HAP-1 (cell line): ENCODE measurements at places on chromosomes 2 and 18.

DNA sequence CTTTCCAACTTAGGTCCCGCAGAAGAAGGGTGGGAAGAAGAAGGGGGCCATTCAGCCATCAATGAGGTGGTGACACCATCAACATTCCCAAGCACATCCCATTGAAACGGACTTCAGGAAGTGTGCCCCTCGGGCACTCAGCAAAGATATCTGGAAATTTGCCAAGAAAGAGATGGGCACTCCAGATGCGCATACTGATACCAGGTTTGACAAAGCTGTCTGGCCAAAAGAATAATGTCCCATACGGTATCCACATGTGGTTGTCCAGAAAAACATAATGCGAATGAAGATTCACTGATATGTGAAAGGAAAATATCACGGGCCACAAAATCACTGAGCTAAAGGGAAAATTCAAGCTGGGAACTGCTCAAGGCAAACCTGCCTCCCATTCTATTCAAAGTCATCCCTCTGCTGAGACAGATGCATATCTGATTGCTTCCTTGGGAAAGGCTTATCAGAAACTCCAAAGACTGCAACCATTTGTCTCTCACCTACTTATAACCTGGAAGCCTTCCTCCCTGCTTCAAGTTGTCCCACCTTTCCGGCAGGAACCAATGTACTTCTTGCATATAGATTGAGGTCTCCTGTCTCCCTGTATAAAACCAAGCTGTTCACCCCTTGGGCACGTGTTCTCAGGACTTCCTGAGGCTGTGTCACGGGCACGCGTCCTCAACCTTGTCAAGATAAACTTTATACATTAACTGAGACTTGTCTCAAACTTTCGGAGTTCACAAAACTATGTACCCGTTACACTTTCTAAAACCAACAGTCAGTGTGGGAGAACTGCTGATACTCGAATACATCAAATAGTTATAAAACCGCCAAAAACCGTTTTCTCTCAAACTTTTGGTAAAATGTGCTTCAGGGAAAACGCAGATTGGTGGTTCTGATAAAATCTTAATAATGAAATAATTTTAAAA lies 1.3 kb upstream of the PDK1 start:
- DNase-seq, result no peak

- no peak for DNase-seq
Observed at GRCh38 chr2:13156916-13157315, 440.2 kb downstream of the TRIB2 start.

DNA sequence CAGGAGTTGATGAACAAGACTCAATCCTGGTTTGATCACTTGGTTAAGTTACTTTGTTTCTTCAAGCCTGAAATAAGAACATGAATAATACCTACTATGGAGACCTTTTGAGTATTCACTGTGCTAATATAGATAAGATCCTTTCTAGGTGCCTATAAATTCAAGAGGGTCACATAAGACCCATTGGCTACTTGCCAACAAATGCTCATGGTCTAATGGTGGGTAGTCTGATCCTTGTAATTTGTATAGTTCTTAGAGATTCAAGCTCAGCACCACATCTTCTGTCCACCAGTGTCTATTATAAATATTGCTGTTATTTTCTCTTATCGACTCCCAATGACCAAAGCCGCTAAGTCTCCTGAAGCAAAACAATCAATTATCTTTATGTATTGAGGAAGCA lies 27.4 kb upstream of the ACSL3 start:
- no peak for DNase-seq

GRCh38 chr18:23143815-23144261 lies 8.6 kb downstream of the CABLES1 start:
- no peak for DNase-seq

DNA sequence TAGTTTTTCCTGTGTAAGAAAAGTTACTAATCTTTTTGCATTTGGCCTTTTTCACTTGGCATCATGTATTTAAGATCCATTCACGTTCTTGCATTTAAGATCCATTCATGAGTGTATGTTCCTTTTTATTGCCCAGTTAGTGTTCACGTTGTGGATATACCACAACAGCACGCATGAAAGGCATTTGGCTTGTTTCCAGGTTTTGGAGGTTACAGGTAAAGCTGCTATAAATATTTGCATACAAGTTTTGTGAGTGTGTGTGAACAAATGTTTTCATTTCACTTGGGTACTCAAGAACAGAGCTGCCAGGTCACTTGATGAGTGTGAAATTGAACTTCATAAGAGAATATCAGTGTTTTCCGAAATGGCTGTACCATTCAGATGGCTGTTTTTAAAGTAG lies 121.2 kb downstream of the CCBE1 start:
- DNase-seq, result no peak

- no peak for DNase-seq
Observed at GRCh38 chr2:71505770-71506140, 52.4 kb downstream of the DYSF start.

DNA sequence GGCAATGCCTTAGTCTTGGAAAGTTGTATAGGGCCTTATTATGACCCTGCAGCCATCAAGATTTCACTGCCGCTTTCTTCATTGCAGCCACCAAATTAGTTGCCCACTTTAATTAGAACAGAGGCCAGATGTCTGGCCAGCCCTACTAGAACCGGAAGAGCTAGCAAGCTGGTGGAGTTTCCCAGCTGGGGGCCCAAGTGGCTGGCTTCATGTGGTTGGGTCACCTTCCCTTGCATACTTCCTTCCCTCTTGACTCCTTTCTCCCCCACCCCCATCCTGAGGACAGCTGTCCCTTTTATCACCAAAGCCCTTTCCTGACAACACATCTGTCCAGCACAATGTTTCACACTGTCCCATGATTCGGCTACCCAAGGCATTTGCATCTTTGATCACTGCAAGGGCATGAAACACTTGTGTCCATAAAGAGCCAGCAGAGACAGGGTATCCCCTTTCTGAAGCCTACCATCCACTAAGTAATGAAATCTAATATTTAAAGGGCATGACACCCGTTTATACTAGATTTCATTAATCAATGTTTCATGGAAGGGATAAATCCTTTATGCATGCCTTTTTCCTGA lies 187.2 kb downstream of the BCL11A start:
- DNase-seq, result no peak

GRCh38 chr2:45257820-45258219 lies 248.6 kb upstream of the SIX2 start:
- no peak for DNase-seq

DNA sequence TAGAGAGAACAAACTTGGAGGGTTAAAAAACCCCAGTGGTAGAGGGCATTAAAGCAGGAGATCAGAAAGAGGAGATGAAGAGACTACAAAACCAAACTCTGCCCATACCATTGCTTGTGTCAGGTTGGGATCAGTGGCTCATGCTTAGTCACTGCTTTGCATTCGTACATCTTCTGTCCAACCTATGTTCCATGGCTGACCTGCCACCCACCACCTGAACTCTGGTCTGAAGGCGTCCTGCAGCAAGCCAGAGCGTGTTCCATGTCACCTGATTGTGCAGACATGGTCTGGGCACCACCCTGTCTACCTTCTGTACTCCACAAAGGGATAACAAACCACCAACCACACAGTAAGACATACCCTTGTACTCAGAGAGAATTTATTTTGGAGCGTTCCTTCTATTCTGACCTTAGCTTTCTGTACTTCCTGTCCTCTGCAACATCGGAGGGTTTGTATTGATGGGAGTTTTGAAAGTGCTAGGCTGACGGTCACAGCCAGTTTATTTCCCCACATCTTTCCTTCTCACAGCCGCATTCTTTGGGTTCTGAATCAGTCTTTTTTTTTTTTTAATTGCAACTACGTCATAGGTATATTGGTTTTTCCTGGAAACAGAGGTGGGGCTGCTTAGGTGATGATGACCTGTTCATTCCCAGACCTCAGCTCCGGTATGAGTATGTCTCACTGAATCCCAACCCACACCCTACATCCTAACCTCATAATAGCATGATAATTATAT lies 88.3 kb downstream of the SOWAHC start:
- DNase-seq, result no peak

DNA sequence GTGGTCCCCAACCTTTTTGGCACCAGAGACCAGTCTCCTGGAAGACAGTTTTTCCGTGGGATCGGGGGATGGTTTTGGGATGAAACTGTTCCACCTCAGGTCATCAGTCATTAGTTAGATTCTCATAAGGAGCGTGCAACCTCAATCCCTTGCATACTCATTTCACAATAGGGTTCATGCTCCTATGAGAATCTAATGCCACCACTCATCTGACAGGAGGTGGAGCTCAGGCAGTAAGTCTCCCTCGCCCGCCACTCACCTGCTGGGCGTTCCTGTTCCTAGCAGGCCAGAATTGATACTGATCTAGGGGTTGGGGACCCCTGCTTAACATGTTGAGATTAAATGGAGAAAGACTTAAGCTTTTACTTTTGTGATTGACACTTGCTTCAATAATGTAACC lies 9.9 kb downstream of the NABP1 start:
- DNase-seq, result no peak

- no peak for DNase-seq
Observed at GRCh38 chr2:122391726-122392125, 636.3 kb downstream of the TSN start.

DNA sequence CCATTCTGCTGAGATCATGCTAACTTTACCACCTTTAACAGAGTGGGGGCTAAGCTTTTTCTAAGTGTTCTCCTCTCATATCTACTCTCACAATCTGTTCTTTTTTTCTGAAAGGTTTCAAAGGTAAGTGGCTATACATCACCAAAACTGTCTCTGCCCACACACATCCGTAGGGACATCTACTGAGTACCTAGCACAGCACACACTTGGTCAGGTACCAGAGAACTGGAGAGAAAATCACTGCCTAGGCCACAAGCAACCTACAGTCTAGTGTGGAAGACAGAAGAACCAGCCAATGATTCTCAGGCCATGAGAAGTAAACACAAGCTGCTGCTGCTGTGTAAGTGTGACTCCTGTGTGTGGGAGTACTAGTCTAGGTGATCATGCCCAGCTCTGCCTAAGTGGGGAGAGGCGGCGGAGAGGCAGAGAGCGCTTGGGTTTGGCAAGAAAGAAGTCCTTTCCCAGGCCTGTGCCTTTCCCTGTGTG lies 176.1 kb upstream of the ZFP36L2 start:
- DNase-seq, result no peak

- DNase-seq, result no peak
Observed at GRCh38 chr18:79447703-79448367, 52.1 kb downstream of the NFATC1 start.

GRCh38 chr18:32730068-32730467 lies 42.8 kb downstream of the KLHL14 start:
- no peak for DNase-seq

DNA sequence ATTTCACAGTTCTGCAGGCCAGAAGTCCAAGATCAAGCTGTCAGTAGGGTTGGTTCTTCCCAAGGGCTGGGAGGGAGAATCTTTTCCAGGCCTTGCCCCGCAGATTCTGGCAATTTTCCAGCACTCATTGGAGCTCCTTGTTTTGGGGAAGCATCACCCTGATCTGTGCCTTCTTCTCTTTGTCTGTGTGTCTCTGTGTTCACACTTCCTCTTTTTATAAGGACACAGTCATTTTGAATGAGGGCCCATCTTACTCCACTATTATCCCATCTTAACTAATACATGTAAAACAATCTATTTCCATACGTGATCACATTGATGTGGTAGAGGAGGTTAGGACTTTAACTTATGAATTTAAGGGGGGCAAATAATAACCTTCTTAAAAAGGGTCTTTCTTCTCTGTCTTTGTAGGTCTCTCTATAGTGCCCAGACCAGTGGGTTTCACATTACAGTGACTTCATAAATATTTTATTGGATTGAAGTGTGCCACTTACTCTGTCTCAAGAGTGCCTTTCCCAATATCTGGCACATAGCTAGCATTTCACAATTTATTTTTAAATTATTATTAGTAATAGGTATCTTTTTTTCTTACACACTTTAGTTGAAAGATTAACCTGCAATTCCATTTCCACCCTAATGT lies 68.9 kb upstream of the CBLN2 start:
- DNase-seq, result no peak

DNA sequence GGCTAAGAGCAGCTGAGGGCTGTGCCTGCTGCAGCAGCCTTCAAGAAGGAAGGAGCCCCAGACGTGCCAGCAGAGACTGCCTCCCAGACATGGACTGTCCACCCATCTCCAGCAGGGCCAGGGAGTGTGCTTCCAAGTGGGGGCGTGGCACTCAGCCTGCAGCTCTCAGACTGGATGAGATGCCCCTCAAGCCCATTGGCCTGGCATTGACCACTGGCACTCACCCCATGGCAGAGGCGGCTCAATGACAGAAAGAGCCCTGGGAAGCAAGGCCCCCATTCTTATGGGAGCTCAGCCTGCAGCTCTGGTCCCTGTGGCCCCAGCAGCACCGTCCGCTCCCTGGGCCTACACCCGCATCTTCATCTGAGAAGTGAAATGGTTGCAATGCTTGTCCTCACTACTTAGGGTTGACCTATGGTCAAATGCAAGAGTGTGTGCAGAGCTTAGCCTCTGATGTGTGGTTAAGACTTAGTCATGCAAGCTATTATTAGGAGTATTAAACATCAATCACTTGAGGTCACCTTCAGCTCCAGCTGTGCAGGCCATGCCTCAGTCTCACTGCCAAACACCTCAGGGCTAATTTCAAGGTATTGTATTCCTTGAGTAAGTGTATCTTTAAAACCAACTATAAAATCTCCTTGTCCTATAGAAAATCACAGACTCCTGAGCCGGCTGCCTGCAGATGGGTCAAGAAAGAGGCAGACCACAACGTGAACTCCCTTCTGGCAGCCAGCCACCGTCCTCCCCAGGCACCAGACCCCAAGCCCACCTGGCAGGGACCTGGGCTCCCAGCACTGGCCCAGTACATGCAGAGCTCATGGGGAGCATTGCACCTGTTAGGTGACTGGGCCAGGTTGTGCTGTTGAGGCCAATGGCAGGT lies 194.8 kb downstream of the NDUFA10 start:
- DNase-seq, result no peak
